ENCODE measurements at places on chromosomes 13 and 19.

GRCh38 chr13:64505336-64505910 lies 2724.7 kb downstream of the PCDH9 start:
- no peak for DNase-seq

- DNase-seq, result no peak
Observed at GRCh38 chr13:111532111-111532510, 211.7 kb downstream of the TEX29 start.

DNA sequence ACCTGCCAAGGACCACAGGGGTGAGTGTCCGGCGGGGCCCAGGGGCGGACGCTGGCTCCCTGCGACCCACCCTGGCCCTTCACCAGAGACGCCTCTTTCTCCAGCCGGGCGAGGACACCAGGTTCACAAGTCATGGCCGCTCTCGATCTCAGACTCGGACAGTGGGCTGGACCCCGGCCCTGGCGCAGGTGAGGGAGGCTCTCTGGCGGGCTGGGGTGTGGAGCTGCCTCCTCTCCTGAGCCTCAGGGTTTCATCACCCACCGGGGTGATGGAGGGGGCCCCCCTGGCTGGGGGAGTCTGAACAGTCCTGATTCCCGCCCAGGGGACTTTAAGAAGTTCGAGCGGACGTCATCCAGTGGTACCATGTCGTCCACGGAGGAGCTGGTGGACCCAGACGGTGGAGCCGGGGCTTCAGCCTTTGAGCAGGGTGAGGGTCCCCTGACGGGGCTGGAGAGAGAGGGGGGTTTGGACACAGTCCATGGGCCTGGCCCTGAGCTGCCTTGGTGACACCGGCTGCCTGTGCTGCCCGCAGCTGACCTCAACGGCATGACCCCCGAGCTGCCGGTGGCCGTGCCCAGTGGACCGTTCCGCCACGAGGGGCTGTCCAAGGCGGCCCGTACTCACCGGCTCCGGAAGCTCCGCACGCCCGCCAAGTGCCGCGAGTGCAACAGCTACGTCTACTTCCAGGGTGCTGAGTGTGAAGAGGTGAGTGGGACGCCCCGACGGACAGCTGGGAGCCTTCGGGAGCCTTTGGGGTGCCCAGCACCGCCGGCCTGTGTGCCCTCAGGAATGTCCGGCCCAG lies 13.6 kb downstream of the ARHGAP45 start:
- no peak for DNase-seq

GRCh38 chr19:49094505-49095482 lies 9.5 kb downstream of the SNRNP70 start:
- no peak for DNase-seq

- DNase-seq, result no peak
Observed at GRCh38 chr19:1355568-1356507, 27.9 kb upstream of the NDUFS7 start.

DNA sequence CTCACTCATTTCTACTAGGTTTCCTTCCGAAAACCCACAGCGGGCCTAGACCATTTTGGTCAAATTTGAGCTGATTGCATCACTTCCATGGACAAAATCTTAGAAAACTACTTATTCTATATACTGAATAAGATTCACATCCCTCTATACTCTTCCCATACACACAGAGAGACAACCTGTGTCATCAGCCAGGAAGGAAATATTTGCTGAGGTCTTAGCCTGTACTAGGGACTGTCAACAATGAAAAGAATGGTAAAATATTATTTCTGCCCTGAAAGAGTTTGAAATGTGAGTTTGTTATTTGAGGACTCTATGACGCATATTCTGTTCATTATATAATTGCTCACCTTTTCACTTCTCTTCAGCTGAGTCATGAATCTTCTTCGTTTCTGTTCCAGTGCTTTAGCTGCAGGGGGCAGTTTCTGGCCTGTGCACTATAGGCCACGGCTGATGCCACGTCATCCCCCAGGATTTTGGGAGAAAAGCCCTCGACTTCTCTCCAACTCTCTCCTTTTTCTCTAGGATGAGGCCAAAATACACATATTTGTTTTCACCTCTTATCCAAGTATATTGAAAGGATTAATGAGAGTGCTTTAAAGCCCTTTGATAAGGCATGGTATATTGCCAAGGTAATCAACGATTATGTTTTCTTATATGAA lies 47.7 kb downstream of the GSX1 start:
- no peak for DNase-seq

DNA sequence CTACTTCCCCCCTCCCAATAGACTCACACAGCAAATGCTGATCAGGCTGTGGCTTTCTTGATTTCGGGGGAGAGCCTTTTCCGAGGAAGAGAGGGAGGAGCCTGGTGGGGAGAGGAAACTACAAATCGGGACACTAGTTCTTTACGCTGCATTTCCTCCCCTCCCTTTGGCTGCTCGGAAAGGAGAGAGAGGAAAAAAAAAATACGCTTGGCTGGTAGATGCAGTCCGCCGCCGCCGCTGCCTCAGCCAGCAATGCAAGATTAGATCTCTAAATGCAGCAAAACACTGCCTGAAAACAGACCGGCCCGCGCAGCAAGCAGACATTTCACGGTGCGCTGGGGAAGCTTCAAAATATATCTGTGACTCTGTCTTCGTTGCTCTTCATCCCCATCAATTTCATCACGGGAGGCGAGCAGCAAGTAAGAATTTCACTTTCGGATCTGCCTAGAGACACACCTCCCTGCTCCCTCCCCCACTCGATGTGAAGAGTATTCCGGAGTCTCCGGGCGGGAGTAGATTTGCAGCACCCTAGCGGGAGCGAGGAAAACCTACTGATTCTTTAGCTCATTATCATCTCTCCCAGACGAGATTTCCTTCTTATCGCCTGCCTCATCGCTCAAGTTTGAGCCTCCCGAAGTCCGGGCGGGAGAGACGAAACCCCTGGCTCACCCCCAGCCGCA lies at the start of gene PCDH17:
PCDH17 (plus strand) TSS at position 149 of the 680 bp plus-strand sequence. CDS start 803 bp downstream, outside the sequence.
- no peak for DNase-seq

- no peak for DNase-seq
Observed at GRCh38 chr19:10968527-10969135, 7.8 kb downstream of the SMARCA4 start.

- no peak for DNase-seq
Observed at GRCh38 chr13:54162069-54162468, 1133.5 kb downstream of the OLFM4 start.

DNA sequence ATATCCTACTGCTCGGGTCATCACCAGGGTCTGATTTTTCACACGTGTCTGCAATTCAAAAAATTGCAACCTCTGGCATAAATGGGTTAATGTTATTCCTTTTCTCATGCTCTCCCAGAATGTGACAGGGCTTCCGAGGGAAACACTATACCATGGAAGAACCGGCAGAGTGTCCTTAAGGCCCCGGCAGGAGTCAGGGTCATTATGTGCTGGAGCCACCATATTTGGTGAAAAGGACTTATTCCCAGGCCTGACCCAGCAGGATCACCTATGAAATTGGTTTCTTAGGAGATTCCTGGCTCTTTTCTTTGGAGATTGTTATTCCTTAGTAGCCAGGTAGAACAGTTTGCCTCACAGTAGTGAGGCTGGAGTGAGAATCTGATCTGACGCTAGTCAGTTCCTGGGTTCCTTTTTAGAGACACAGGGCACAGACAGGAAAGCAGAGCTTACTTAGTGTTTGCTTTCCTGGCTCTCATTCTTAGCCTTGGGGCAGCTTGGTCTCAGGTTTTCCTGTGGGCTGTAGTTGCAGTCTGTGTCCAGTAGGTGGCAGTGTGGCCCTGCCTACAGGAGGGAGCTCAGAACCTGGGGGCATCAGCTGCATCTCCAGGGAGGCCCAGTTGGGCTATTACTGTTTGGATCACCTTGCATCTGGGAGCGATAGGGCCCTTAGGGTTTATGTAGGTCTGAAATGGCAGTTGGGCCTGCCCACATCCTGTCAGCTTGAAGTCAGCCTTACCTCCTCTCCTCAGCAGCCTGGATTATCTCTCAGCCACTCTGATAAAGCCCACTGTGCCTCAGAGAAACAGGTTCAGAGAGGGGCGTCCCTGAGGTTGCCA lies 12.4 kb downstream of the SNRNP70 start:
- no peak for DNase-seq

GRCh38 chr13:31328549-31329235 lies 128.9 kb downstream of the B3GLCT start:
- no peak for DNase-seq

DNA sequence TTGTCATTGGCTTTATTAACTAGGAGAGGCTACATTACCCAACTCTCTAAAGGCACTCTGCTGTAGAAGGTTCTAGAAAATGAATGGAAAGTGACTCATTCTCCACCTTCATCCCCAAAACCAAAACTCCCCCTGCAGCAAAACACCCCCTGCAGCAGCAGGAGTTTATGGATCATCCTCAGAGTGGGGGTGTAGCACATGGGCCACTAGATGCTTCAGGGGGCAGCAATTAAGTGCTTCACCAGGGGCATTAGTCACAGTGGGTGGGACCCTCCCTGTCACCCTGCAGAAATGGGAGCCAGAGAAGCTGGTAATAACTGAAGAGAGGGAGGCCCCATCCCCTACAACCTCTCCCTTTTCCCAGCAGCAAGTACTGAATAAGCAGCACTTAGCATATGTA lies 64.5 kb upstream of the MED4 start:
- DNase-seq, result no peak

DNA sequence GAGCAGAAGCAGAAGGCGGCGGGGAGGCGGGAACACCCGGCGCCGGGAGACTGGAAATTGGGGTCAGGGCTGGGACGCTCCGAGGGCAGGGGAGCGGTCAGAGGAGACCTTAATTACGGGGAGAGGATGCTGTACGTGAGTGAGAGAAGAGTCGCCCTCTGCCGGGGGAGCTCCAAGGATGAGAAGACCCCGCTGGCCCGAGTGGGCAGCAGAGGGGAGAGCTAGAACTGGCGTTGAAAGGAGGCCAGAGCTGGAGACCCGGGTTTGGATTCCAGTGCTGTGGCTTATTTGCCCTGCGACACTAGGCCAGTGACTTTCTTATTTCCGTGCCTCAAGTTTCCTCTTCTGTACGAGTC lies 536 bp downstream of the FAM32A start:
- DNase-seq, result no peak

DNA sequence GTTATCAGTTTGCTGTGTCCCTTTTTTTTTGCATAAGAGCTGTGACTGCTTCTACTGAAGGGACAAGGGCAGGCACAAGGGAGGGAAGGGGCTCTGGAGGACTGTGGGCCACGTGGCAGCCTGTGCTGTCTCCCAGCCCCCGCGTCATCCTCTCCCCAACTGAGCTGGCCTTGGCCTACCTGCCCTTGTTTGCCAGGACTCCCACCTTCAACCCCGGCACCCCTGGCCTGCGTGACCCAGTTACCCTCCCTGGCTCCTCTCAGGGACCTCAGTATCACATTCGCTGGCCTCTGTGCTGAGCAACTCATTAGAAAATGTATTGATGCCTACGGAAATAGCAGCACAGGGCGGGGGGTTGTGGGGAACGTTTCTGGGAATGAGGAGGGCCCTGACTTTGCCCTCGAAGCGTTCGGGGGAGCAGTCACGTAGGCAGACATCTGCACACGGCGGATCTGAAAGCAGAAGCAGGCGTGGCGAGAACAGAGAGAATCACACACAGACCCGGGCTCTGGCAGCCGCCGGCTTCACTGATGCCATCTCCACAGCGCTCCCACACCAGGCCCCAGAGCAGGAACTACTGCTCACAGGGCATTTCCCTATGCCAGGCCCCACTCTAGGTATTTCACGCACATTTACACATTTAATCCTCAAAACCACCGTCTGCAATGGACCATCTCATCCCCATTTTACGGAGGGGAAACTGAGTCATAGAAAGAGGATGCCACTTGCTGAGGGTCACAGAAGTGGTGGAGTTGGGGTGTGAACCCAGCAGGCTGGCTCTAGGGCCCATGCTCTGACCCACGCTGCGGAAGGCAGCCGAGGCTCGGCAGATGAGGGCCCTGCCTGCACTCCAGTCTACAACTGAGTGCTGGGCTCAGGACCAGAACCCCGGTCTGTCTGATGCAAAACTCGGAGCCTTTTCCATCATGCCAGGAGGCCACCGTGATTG lies 5.7 kb upstream of the ATF5 start:
- no peak for DNase-seq

DNA sequence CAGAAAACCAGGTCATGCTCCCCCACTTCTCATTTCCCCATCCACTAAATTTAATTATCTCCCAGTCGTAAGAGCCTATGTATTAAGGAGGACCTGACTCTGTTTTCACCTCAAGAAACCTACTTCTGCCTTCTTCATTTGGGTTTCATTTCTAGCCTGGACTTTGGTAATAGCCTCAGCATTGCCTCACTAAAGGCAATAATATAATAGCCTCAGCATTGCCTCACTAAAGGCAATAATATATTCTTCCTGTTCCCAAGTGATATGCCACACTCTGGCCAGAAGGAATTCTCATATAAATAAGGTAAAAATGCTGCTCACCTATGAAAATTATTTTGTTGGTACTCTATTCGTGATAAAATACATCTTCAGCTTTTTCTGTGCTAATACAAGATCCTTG lies 993.9 kb downstream of the EFNB2 start:
- no peak for DNase-seq

GRCh38 chr13:40540328-40541044 lies 126.0 kb downstream of the FOXO1 start:
- DNase-seq, result no peak

- DNase-seq, result no peak
Observed at GRCh38 chr13:29534083-29534482, 61.4 kb downstream of the SLC7A1 start.

DNA sequence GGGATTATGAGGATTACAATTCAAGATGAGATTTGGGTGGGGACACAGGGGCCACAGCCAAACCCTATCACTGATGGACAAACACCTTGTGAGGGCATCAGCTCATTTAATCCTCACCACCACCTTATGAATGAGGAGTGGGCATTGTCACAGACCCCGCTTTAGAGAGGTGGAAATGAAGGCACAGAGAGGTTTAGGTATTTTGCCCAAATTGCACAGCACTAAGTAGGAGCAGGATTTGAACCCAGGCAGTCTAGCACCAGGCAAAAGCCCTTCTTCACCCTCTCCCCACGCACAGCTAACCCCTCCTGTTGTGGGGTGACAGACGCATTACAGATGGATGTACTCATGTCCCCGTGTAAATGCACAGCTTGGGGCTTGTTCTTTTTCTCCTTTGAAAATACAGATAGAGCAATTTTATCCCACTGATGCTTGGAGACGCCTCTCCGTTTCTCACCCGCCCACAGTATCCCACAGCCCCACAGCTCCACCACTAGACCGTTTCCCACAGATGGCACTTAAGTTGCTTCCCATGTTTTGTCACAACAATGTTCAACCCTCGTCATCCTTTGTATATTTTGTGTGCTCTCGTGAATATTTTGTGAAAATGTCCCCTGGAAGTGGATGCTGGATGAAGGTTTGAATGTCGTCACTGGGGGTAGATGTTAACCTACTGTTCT lies 48.2 kb downstream of the ANKRD10 start:
- no peak for DNase-seq

GRCh38 chr19:47363758-47364531 lies 14.8 kb downstream of the DHX34 start:
- no peak for DNase-seq
